A549 (cell line): ENCODE measurements at places on chromosomes 5 and 9.

GRCh38 chr5:165003283-165003682 is 1497.9 kb downstream of the MAT2B start:
- no peak for DNase-seq

- DNase-seq, result no peak
Measured at GRCh38 chr5:462051-462481, 19.1 kb downstream of the EXOC3 start.

- no peak for DNase-seq
Measured at GRCh38 chr5:90809311-90810056, 250.9 kb downstream of the ADGRV1 start.

DNA sequence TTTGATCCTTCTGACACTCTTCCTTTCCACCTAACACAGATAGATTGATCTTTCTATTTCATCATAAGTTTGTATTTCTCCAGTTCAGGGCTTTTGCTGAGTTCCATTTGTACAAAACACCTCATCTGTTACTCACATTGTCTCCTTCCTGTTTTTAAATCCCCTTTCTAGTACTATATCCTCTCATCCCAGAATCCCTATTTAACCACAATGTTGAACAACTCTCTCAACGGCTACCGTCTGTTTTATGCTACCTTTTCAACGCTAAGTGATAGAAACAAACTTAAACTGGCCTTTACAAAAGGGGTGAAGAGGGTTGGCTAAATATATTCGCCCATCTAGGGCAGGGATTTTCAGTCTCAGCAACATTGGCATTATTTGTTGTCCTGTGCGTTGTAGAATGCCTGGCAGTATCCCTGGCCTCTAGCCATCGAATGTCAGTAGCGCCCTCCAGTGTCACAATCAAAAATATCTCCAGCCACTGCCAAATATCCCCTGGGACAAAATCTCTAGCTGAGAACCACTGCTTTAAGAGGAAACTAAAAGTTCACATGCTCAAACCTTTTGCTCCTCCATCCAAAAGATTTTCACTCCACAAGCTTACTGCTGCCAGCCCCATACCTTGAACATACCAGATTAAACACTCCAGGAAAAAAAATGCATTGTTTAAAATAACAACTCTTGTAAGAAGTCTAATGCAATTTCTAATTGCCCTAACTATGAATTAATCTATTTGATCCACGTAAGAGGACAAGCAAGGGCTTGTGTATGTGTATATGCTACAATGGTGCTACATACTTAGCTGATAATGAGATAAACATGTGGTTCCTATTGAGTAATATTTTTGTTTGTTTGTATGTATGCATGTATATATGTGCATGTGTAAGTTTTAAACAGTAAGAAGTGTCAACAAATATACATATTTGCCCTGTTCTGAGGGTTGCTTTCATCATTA is 344.0 kb downstream of the PTPRD start:
- DNase-seq, result peak; percentile 7

DNA sequence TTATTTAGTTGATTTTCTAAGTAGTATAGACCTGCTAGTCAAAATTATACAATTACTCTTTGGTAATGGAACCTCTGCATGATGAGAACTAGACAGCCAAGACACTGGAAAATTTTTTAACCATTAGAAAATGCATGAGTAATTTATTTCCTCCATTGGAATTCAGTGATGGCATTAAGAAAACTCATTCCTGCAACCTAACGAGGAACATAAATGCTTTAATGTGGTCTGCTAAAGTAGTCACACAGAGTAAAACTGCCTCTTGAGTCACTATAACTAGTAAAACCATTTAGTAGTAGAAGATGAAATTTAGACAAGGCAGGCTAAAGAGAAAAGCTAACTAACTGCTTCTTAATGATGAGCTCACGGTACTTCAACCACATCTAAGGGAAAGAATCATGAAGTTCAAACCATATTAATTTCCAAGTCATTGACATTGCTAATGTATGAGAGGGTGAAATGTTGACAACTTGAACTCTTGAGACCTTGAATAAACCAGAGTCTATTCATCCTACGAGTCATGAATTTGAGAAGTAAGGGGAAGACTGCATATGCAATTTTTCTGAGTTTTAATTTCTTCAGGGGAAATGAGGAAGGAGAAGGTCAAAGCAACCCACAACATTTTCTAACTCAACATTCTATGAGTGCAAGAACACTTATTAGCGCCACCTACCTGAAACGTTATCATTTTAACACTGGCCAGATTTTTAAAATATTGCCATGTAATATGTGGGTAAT is 74.4 kb downstream of the GLIS3 start:
- DNase-seq, result peak; percentile 34

GRCh38 chr9:36127652-36128244 is 8.8 kb upstream of the GLIPR2 start:
- DNase-seq, result no peak

DNA sequence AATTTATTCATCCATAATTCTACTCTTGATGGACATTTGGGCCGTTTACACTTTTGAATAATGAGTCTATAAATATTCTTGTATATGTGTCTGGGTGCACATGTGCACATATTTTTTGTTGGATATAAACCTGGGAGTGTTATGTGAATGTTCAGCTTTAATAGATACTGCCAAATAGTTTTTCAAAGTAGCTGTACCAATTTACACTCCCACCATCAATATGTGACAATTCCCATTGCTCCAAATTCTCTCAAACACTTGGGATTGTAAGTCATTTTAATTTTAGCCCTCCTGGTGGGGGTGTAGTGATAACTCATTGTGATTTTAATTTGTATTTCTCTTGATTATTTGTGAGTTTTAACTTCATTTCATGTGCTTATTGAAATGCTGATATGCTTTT is 114.9 kb downstream of the GRIA1 start:
- DNase-seq, result no peak

DNA sequence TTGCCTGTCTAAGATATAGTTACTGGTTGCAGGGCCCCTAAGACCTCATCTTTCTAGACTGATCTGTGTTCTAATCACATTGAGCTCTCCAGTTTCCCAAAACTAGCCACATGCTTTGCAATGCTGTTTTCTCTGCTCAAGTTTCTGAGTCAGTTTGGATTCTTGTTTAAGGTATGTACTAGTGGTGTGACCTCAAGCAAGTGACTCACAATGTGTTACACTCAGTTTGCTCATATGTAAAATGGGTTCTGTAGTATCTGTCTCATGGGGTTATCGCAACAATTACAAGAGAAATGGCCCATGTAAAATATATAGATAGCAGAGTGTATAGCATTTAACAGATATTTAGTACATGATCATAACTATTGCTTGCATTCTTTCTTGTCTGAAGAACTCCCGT is 153.1 kb upstream of the ELL2 start:
- no peak for DNase-seq

GRCh38 chr9:35905051-35905781 is 786 bp upstream of the HRCT1 start:
- peak; percentile 25 for DNase-seq

DNA sequence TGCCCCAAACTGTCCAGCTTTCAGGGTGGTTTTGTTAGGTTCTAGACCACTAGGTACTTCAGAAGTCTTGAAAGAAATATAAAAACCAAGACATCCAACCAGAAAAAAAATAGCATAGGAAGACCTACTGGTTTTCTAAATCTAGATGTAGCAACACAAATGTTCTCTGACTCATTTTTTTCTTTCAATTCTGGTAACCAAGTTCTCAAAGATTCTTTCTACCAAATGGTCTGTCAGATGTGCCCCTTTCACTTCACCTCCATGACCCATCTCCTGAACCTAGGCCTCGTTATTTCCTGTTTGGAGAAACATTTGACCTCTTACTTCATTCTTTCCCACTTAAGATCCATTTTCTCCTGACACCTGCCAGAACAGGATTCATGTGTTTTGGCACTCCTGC is 355.3 kb downstream of the KIAA0825 start:
- no peak for DNase-seq

DNA sequence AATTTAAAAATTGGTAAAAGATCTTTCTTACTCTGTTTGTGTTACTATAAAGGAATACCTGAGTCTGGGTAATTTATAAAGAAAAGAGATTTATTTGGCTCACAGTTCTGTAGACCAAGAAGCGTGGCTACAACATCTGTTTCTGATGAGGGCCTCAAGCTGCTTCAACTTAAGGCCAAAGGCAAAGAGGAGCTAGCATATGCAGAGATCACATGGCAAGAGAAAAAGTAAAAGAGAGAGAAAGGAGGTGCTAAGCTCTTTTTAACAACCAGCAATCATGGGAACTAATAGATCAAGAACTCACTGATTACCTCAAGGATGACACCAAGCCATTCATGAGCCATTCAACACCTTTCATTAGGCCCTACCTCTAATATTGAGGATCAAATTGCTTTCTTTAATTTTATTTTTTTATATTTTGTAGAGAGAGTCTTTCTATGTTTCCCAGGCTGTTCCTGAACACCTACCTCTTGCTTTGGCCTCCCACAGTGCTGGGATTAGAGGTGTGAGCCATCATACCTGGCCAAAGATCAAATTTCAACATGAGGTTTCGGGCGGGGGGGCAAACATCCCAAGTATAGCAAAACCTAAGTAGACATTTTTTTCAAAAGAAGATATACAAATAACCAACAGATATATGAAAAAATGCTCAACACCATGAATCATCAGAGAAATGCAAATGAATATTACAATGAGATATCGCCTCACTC is 16.0 kb upstream of the SHC3 start:
- DNase-seq, result no peak

DNA sequence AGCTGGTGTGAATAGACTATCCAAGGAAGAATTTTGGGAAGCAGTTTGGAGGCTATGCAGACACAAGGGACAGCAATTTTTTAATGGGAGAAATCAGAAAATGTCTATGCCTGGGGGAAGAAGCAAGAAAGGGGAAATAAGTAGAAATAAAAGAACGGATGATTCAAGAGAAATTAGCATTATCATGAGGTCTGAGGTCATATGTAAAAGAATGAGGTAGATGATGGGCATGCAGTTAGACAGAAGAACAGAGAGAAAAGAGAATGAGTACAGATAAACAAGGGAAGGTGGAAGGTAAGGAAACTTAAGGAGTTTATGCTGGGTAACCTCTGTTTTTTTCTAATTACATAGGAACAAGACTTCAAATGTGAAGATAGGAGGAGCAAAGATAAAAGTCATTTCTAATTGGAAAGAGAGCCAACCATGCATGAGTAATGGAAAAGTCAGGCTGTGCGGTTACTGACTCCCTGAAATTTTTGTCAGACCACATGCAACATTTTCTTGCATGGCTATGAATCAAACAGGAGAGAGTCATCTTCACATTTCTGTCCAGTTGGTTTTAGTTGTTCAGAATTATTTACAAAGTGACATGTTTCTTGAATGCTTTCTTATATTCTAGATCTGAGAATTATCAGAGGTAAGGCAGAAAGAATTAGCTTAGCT is 101.0 kb upstream of the PIK3R1 start:
- DNase-seq, result no peak

- DNase-seq, result no peak
Measured at GRCh38 chr5:67976891-67977601, 238.5 kb upstream of the PIK3R1 start.

GRCh38 chr5:137146402-137146890 is 352.7 kb downstream of the SPOCK1 start:
- peak; percentile 18 for DNase-seq

- peak; percentile 71 for DNase-seq
Measured at GRCh38 chr5:115419846-115420585, 123.6 kb upstream of the CCDC112 start.

DNA sequence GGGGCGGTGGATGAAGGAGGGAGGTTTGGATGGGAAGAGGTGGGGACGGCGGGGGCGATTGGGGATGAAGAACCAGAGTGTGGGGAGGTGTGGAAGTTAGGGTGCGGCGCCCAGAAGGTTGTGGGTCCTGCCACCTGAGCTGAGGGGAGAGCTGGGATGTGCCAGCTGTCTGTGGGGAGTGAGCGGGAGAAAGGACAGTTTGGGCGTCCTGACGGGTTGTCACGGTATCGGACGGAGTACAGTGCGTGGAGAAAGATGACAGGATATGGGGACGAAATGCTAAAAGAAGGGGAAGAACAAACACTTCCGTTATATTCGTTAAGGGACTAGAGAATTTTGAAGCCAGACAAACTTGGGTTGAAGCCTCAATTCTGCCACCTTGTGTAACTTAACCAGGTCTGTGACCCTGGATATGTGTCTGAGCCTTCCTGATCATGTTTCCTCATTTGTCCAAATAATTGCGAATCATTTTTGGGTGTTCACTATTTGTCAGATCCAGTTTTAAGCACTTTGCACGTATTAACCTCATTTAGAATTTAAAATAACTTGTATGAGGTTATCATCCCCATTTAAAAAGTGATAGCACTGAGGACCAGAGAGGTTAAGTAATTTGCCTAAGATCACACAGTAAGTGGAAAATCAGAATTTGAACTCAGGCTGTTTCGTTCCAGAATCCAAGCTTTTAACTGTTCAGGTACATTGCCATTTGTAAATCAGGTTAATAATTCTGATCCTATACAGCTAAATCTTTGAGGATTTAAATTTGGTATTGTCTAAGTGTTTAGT is 689 bp downstream of the CNTRL start:
- DNase-seq, result no peak

- DNase-seq, result no peak
Measured at GRCh38 chr5:74296685-74297408, 343.7 kb downstream of the ENC1 start.

DNA sequence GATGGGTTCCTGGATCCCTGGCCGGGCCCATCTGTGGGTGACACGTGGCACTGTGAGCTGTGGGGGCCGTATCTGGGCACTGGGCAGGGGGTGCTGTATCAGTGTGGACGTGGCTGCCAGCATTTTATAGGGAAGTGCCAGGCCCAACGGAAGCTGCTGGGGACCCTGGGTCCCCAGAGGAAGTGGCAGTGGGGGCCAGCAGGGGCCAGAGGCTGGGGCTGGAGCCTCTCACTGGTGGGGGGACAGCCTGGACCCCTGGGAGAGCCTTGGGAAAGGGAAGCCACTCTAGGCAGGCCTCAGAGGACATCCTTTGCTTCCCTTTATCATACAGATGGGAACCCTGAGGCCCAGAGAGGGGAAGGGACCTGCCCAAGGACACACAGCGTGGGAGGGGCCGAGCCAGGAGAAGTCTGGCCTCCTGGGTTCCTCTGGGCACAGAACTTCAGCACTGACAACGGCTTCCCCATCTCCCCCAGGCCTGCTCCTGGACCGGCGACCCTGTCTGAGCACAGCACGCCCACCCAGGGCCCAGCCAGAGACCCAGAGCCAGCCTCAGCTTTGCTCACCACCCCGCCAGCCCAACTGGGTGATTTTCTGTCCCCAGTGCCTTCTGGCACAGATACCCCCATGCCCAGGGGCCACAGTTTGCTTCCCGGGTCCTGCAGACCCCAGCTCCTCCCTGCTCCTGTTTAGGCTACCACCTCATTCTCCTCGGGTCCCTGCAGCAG is 15.5 kb upstream of the LAMC3 start:
- no peak for DNase-seq

DNA sequence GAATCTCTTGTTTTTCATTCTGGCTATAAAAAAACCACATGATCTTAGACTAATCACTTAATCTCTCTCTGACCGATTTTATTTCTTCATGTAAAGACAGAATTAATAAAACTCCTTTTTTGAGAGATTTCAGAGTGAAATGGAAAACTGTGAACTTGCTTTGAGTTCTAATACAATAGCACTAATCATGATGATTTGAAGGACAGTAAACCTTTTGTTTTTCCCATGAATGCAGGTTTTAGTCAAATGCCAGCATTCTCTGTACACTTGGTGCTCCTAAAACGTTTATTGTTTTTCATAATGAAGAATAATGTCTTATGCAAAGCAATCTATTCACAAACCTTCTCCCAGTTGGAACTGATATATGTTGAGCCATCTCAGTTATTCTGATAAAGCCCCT is 86.8 kb downstream of the SLC24A2 start:
- no peak for DNase-seq

- DNase-seq, result peak; percentile 90
Measured at GRCh38 chr9:126791406-126792230, 13.2 kb upstream of the ZBTB43 start.
